Endothelial cell (in vitro differentiated cells): ENCODE measurements at places on chromosomes 4 and X. TPM values are rescaled to one million over a fixed set of nuclear protein-coding genes. Genes with fewer than 3 reads are reported as not detected.
A peak's percentile ranks its signal among the peaks of the same experiment; 100 is the strongest.

Gene PABPC4L
- 2.4 TPM for total RNA-seq

GRCh38 chr4:2060611-2061185 is 1.6 kb downstream of the NAT8L start:
- DNase-seq = no peak

- DNase-seq = peak; percentile 39
These were observed 109.3 kb upstream of the DGKK start for GRCh38 chrX:50579955-50580354.

GRCh38 chr4:73311428-73311827 is 52.8 kb upstream of the ANKRD17 start:
- DNase-seq = no peak

GRCh38 chr4:108783665-108784463 is 21.0 kb upstream of the ETNPPL start:
- no peak for DNase-seq

GRCh38 chr4:116480546-116480945 is 604.8 kb downstream of the TRAM1L1 start:
- DNase-seq = no peak

Gene FGFBP2
- not detected for total RNA-seq

GRCh38 chr4:123488916-123489315 is 92.3 kb downstream of the SPRY1 start:
- no peak for DNase-seq

Gene RIPPLY1
- not detected for total RNA-seq

Gene GABRE
- 2.0 TPM for total RNA-seq

Gene RTL9
- not detected for total RNA-seq

Gene PTPN13
- total RNA-seq = 5.6 TPM

Gene ANKRD17
- total RNA-seq = 61.8 TPM

Gene SSX2
- not detected for total RNA-seq

Gene TMEM31
- total RNA-seq = not detected

- DNase-seq = no peak
These were observed 17.5 kb downstream of the PALLD start for GRCh38 chr4:168514249-168514852.

Gene MTHFD2L
- total RNA-seq = 13.6 TPM

Gene P2RY10
- not detected for total RNA-seq

DNA sequence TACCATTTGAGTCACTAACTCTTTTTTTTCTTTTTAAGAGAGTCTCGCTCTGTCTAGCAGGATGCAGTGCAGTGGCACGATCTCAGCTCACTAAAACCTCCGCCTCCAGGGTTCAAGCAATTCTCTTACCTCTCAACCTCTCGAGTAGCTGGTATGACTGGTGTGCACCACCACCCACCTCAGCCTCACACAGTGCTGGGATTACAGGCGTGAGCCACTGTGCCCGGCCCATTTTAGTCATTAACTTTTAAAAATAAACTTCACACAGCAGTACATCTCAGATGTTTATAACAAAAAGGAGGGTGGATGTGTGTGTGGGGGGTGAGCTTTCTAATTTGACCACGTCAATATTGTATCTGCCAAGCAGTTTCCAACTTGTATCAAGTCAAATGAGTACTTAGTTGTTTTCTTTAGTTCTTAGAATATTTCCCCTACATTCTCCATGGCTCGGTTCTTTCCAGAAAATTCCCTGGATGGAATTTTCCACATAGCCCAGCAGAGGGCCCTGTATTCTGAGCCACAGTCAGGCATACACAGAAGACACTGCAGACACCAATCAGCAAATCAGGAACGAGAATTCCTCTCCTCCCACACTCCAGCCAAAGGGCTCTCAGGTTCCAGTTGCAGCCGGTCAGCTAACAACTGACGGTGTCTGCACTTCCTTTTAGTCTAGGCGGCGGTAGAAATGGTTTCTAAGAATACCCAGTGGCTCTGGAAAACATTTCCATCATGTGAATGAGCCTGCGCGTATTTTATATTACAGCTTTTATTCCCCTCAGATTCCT is 20.1 kb upstream of the ARAF start:
- peak; percentile 53 for DNase-seq

- no peak for DNase-seq
These were observed 1578.4 kb upstream of the IGFBP7 start for GRCh38 chr4:58688568-58688967.

DNA sequence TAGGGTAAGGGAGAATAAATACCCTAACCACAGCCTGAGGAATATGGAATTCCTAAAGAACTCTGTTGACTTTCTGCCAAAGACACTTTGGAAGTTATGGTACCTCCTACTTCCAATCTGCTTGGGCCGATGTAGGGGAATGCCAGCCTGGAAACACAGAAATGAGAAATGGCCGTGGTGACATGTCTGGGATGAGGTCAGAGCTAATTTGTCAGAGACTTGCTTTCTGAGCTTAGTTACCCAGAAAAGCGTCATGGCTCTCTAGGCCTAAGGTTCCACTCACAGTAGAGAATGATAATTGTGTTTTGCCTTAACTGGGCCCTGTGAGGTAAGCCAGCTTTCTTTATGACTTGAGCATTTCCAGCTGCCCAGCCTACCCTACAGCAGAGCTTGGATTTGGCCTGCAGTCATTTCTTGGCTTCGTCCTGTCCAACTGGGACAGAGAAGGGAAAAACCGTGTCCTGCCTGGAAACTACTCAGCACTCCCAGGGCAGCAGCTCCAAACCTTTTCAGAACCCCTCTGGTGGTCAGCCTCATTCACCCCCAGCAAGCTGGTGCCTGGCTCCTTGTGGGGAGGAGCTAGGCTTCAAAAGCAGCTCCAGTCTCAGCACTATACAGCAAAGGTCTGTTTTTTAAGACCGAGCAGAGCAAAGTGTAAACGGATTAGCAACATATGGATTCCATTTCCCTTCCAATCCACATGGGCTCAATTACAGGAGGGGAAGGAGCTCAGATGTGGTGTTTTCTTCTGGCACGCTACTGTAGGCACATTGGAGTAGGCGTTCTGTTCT is 92.3 kb downstream of the RLIM start:
- no peak for DNase-seq

Gene GPR78
- not detected for total RNA-seq

Gene RAB40A
- 0.36 TPM for total RNA-seq

DNA sequence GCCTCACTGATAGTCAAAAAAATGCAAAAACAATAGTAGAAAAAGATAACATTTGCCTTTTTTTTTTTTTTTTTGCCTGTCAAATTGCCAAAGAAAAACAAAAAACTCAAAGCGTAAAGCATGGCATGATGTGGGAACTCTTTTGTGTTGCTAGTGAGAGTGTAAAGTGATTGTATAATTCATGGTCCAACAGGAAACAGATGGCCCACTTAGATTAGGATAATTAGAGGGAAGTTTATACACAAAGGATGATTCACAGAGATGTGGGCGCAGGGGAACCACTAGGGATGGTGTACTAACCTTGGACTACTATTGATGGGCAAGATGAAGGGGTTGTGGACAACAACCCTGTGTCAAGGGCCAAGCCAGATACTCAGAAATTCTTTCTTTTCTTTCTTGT is 16.4 kb downstream of the MCUB start:
- DNase-seq = no peak

Gene RASSF6
- total RNA-seq = not detected

DNA sequence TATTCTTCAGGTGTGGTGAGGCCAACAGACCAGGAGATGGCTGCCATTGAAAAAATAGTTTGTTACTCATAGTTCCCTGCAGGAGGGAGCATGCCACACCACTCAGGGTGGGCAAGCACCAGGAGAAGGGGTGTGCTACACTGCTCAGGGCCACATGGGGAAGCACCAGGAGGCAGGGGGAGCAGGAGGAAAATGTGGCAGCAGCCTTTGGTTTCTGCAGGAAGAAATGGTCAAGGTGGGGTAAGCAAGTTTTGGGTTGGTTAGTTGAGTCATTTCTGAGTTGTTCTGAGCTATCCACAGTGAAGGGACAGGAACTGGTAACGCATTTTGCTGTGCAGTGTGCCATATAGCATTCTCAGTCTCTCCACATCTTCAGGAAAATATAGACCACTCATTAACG is 23.8 kb downstream of the FGFBP1 start:
- no peak for DNase-seq

Gene TLR2
- total RNA-seq = not detected

Gene XPNPEP2
- total RNA-seq = 1.7 TPM

DNA sequence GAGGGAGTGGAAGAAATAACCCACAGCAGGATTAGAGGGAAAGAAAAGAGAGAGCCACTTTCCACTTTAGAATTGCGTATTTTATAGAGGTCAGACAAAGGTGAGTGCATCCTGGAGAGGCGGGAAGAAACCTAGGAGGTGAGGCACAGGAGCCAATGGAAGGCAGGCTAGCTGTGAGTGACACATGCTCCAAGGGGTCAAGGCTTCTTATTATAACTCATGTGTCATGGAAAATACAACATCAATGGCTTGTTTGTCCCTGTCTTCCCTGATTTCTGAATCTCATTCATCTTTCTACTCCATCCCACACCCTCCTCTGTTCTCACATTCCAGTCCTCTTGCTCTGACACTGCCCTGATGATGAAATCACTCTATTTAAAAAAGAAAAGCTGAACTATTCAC is 14.4 kb downstream of the ANXA3 start:
- DNase-seq = no peak

Gene HDX
- 9.4 TPM for total RNA-seq

Gene TCEAL4
- 95.5 TPM for total RNA-seq

GRCh38 chr4:142386856-142387255 is 459.2 kb downstream of the INPP4B start:
- no peak for DNase-seq

- no peak for DNase-seq
These were observed 30.1 kb upstream of the GPRIN3 start for GRCh38 chr4:89337681-89338080.

GRCh38 chrX:12060489-12061260 is 77.6 kb upstream of the FRMPD4 start:
- DNase-seq = no peak

- no peak for DNase-seq
These were observed 150.1 kb upstream of the SFRP2 start for GRCh38 chr4:153938994-153939393.

Gene ITGB1BP2
- total RNA-seq = 2.8 TPM

Gene CSAG3
- total RNA-seq = 5.5 TPM

- DNase-seq = no peak
These were observed 221.8 kb downstream of the ASMT start for GRCh38 chrX:1836683-1837082.

Gene EDNRA
- total RNA-seq = 0.23 TPM

GRCh38 chr4:73684097-73684496 is 56.3 kb upstream of the CXCL8 start:
- DNase-seq = no peak

Gene MAGEA8
- total RNA-seq = not detected

Gene TECRL
- not detected for total RNA-seq

Gene TIMM17B
- 70.6 TPM for total RNA-seq

GRCh38 chrX:103309860-103310554 is 783 bp downstream of the BEX2 start:
- DNase-seq = no peak
